ENCODE measurements at places on chromosomes 13 and 19.

- DNase-seq, result no peak
These were observed 60.4 kb downstream of the RASA3 start for GRCh38 chr13:114071991-114072390.

- no peak for DNase-seq
These were observed 112.8 kb downstream of the NDFIP2 start for GRCh38 chr13:79593641-79594275.

DNA sequence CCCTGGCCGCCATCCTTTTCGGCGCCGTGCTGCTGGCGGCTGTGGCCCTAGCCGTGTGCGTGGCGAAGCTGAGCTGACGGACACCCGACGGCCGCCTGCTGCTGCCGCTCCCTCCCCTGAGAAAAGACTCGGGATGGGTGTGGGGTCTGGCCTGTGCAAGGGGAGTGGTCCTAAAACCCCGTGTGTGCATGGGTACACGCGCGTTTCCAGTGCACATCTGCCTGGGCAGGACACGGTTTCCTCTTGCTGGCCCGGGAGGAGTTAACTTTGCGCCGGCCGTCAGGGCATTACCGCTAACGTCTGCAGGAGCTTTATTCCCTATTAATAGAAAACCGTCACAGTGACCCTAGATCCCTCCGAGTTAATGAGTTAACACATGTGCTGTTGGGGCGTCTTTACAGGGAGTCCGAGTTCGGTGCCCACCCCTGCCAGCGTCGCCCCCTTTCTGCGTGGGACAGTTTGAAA is 1.3 kb downstream of the RGS9BP start:
- no peak for DNase-seq

DNA sequence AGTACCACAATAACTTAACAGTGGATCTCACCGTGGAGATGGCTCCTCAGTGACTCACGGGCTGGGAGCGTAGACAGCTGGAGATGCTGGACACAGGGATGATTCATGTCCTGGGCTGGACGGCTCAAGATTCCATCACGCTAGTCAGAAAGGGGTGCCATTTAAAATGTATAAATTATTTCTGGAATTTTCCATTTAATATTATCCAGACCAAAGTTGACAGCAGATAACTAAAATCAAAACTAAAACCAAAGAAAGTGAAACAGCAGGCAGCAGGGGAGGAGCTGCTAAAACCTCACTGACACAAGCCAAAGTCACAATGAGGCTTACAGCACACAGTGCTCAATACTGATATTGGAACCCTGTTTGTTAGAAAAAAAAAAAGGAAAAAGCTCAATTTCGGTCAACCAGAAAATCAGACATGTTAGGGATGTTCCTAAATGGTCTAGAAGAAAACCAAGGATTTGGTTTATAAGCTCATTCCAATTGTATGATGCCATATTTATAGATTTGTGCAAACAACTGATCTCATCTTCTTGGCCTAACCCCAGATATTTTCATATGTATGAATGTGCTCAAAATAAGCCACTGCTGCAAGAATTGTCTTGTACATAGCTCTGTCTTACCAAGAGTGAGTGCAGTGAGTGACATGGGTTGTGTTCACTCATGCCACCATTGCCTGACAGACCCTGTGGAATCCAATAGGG is 111.8 kb downstream of the SACS start:
- no peak for DNase-seq

- DNase-seq, result no peak
These were observed 22.1 kb downstream of the MIPEP start for GRCh38 chr13:23867027-23867491.

- DNase-seq, result no peak
These were observed 238.4 kb downstream of the TUBA3C start for GRCh38 chr13:18943273-18943672.

- no peak for DNase-seq
These were observed 44.9 kb upstream of the NBEA start for GRCh38 chr13:34897220-34897619.

DNA sequence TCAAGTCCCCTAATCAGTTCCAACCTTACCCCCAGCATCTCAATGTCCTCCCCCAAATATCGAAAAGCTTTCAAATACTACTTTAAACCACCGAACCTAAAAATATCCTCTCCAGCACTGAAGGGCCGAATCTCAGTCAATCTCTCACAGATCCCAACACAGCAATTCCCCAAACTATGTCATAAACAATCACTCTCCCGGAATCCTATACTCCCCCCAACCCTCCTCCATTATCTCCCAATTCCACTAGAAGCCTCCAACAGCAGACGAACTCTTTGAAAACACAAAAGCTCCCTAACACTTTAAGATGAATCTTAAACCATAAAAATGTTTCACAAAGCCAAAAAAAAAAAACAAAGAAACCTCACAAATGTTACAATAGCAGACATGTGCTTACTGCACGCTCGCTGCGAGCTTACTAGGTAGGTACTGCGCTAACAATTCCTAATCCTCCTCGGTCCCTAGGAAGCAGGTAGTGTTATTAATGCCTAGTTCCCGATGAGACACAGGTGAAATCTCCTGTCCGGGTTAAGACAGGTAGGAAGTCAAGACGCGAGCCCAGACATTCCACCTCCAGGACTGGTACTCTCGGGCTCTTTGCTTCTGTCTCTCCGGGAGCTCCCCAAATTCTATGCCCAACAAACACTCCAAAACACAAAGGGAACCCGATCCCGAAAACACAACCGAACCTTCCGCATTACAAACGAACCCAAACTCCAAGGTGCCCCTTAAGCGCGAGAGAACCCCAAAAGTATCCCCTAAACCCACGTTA is 14.2 kb downstream of the FBXO46 start:
- DNase-seq, result peak; percentile 46

DNA sequence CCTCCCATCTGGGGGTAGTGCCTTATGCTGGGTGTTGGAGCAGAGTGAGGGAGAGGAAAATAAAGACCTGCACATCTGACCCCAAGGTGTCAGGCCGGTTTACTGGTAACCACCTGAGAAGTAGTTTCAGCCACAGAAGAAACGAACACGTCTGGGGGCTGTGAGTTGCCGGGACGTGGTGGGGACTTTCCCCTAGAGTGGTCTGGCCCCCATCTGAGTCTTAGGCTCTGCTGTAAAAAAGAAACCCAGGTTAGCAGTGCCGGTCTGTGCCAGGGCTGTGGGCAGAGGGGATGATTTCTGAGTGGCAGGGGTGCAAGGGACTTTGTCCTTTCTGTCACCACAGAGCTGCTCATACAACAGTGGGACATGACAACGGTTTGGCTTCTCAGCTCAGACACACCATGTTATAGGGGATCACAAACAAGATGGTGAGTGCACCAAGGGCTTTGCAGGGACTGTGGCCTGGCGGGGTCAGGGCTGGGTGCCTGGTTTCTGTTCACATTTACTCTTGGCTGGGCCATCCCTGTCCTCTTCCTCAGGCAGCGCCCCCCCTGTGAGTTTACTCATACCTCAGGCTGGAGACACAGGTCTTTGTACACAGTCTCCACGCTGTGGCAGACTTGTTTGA is 9.0 kb downstream of the GCDH start:
- DNase-seq, result no peak

GRCh38 chr13:112435973-112436372 is 59.8 kb downstream of the SPACA7 start:
- no peak for DNase-seq

DNA sequence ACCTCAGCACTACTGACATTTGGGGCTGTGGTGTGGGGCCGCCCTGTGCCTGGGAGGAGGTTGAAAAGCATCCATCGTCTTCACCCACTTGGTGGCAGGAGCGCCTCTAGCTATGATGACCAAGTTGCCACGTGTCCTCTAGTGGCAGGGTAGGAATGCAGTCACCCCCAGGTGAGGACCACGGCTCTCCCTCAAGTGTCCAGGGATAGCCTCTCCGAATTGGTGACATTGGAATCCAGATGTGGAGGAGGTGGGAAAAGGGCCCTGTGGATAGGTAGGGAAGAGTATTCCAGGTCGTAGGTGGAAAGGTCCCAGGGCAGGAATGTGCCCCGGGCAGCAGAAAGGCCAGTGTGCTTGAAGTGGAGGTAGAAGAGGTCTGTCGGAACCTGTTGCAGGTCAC is 37.6 kb downstream of the ARHGEF18 start:
- DNase-seq, result no peak

GRCh38 chr19:34493038-34493648 is 11.6 kb downstream of the WTIP start:
- DNase-seq, result no peak

DNA sequence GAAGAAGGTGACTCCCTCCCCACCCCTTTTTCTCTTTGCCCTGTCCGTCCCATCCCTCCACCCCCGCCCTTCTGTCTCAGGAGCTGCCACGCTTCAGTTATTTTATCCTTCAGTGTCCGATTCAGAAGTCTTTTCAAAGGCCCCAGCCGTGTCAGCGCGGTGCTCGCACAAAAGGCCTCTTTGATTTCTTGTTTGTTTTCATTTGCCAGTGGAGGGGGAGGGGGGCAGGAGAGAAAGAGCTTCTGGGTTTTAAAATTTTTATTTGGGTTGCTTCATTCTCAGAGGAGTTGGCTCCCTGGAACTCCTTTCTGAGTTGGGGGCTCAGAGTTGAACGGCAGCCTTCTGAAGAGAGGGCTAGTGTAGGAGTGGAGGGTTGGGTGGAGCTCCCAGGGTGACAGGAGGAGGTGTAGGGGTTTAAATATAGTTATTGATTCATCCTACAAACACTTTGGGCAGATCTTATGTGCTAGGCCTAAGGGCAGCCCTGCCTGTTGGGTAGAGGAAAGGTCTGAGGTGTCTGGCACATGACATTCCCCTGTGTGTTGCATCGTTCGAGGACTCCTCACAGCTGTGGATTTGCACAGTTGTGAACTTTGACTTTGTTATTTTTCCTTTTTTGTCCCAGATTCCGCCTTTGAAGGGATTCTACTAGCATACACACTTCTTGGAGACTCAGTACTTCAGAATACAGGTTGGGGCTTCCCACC is 36.8 kb downstream of the NFIX start:
- DNase-seq, result peak; percentile 70

DNA sequence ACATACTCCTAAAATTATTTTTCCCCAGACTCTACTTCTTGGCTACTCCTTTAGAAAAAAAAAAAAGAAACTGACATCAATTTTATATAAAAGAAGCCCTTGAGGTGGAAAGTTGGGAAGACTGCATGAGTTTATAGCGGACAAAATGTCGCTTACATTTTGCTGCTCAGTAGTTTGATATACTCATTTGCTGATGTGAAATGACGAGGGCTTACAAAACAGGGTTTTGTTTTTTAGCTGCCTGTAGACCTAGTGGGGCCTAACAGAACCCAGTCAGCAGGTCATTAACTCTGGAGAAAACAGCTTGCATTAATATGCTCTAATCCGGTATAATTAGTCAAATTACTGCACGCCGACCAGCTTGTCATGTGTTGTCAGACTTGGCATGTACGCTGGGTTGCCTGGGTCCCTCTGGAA is 37.6 kb upstream of the MAB21L1 start:
- no peak for DNase-seq

GRCh38 chr19:2561895-2562294 is 86.0 kb downstream of the GADD45B start:
- DNase-seq, result no peak

- no peak for DNase-seq
These were observed 47.5 kb downstream of the MYO9B start for GRCh38 chr19:17123041-17123440.

GRCh38 chr13:111547726-111548273 is 227.4 kb downstream of the TEX29 start:
- no peak for DNase-seq

- no peak for DNase-seq
These were observed 4.5 kb downstream of the MZF1 start for GRCh38 chr19:58568453-58569130.

DNA sequence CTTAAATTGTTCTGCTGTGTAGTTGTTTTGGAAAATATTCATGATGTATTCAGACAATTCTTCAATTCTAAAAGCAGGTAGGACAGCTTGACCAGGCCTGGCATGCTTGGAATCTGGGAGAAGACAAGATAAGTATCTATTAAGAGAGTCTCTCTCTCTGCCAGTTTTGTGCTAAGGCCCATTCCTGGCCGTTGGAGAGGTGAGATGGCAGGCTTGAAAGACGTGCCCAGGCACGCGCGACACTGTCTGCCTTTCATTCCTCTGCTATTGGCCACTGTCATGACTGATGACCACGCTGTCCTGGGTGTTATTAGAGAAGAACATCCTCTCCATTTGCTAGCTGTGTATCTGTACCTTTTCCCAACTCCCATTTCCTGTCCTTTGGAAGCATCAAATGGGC is 90.3 kb downstream of the LHFPL6 start:
- no peak for DNase-seq

- DNase-seq, result no peak
These were observed 10.2 kb downstream of the WDR87 start for GRCh38 chr19:37896180-37896579.

DNA sequence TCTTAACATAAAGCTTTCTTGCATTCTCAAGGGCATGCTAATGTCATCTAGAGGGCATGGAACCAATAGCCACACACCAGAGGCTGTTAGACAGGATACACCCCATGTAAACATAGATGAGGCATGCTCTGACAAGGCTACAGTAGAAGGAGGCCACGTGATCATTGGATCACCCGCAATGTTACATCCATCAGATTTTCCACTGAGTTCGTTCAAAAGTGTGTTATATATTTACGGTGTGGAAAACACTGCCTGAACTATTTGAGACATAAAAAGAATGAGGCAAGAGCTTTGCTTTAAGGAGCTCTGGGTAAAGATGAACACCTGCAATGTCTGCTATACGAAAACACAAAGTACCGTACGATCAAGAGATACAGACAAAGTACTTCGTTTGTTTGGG is 817.5 kb upstream of the SLC10A2 start:
- peak; percentile 55 for DNase-seq

GRCh38 chr19:17214508-17215126 is 540 bp upstream of the USE1 start:
- no peak for DNase-seq

GRCh38 chr19:8477889-8478288 is 24.6 kb downstream of the PRAM1 start:
- no peak for DNase-seq

DNA sequence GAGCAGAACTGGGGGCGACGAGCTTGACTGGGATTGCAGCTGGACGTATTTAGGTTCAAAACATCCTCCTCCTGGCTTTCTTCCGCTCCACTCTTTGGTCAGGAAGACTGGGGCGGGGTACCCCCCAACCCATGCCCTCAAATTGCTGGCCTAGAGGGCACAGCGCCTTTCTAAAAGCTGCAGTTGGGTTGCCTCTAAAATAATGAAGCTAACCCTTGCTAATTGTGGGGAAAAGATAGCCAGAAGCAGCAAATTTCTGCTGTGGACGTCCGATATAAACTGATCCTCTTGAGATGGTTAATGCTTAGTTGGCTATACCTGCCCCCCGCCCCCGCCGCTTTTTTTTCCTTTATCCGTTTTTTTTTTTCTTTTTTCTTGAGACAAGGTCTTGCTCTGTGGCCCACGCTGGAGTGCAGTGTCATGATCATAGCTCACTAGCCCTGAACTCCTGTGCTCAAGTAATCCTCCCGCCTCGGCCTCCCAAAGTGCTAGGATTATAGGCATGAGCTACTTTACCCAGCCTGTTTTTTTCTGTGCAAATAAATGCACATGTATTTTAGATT is 754 bp upstream of the CHERP start:
- no peak for DNase-seq

GRCh38 chr19:52748336-52748950 is 13.6 kb upstream of the ZNF611 start:
- peak; percentile 59 for DNase-seq
